ENCODE measurements at places on chromosomes 3 and 15. TPM values are rescaled to one million over a fixed set of nuclear protein-coding genes. Genes with fewer than 3 reads are reported as not detected.

GPR156 gene
- not detected for total RNA-seq

WDR72 gene
- total RNA-seq, result not detected

RASL12 gene
- total RNA-seq, result not detected

OR5K2 gene
- not detected for total RNA-seq

TMEM212 gene
- total RNA-seq, result not detected

ZBTB47 gene
- 1.1 TPM for total RNA-seq

CLDN1 gene
- not detected for total RNA-seq

SLC35G2 gene
- 0.19 TPM for total RNA-seq

CD276 gene
- total RNA-seq, result 0.71 TPM

STOML1 gene
- total RNA-seq, result 9.4 TPM

TIMP4 gene
- total RNA-seq, result not detected

MYL3 gene
- not detected for total RNA-seq

PTX3 gene
- total RNA-seq, result 0.40 TPM

CHRD gene
- total RNA-seq, result not detected

BCHE gene
- not detected for total RNA-seq

GP9 gene
- total RNA-seq, result not detected

HAPLN3 gene
- total RNA-seq, result 79.1 TPM

FOXB1 gene
- total RNA-seq, result 0.74 TPM

CYP11A1 gene
- total RNA-seq, result not detected

CRYBG3 gene
- 5.7 TPM for total RNA-seq

BTLA gene
- 27.8 TPM for total RNA-seq

CLSTN2 gene
- total RNA-seq, result not detected

RPL14 gene
- total RNA-seq, result 2,251 TPM

GOLGA8T gene
- 2.6 TPM for total RNA-seq

SUCNR1 gene
- 0.06 TPM for total RNA-seq

FGF7 gene
- total RNA-seq, result not detected

LARP6 gene
- not detected for total RNA-seq

KLF15 gene
- total RNA-seq, result 0.11 TPM

SLC22A14 gene
- total RNA-seq, result 0.17 TPM

IQCH gene
- 2.2 TPM for total RNA-seq

HACL1 gene
- 24.9 TPM for total RNA-seq

DPPA4 gene
- not detected for total RNA-seq

TTLL13 gene
- total RNA-seq, result 0.47 TPM

NANOGP8 gene
- total RNA-seq, result not detected

CLDN18 gene
- not detected for total RNA-seq

ZNF502 gene
- total RNA-seq, result 3.2 TPM

HYAL2 gene
- total RNA-seq, result 5.1 TPM

CHRFAM7A gene
- total RNA-seq, result 2.7 TPM

XCR1 gene
- not detected for total RNA-seq

PLA2G4B gene
- 21.5 TPM for total RNA-seq

RTP3 gene
- total RNA-seq, result not detected

MAP2K5 gene
- 29.9 TPM for total RNA-seq

LRRC34 gene
- 8.1 TPM for total RNA-seq

GOLGA6L24 gene
- not detected for total RNA-seq

CYB561D2 gene
- total RNA-seq, result 38.9 TPM

CHST13 gene
- not detected for total RNA-seq
